ENCODE measurements at places on chromosomes 1 and 21.

DNA sequence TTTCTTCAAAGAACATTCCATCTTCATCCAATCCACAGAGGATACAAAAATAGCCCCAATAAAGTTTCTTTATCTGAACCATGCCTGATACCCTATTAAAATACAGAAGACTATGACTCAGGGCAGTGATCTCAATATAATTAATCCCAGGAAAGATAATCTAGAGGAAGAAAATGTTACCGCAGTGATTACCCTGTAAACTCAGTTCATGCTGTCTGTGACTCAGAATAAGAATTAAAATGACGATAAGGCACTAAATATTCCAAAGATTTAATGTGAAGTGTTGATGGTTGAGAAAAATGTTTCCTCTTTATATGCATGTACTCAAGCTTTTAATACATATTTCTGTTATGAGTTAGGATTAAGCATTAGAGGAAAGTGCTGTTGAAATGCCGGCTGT, 88.6 kb upstream of the LYPLAL1 start:
- peak; percentile 96 for DNase-seq

DNA sequence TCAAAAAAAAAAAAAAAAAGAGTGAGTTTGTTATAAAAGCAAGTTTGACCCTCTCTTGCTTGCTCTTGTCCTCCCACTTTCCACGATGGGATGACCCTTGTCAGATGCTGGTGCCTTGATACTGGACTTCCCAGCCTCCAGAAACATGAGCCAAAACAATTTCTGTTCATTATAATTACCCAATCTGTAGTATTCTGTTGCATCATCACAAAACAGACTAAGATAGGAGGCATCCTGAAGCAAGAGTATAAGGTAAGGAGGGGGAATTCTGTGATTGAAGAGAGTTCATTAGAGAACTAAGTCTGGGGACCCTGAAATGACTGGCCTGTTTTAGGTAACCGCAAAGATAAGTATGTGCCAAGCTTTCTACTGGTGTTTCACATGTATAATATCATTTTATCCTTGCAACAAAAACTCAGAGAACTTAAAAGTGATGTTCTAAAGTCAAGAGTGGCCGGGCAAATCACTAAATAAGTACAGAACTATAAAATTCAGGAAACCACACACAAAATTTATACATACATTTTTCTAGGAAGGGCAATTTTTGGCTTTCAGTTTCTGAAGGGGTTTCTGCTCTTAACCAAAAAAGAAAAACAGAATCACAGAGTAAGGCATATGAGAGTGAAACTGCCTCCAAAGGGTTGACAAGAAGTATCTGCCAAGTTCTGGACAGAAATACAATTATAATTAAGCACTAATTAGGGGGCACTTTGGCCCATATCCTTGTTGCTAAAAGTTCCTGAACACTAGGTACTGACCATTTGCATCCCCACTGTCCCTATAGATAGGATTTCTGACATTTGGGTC, 14.0 kb downstream of the DNALI1 start:
- no peak for DNase-seq

- DNase-seq: no peak
Measured at GRCh38 chr1:230423951-230424350, 2.2 kb downstream of the PGBD5 start.

DNA sequence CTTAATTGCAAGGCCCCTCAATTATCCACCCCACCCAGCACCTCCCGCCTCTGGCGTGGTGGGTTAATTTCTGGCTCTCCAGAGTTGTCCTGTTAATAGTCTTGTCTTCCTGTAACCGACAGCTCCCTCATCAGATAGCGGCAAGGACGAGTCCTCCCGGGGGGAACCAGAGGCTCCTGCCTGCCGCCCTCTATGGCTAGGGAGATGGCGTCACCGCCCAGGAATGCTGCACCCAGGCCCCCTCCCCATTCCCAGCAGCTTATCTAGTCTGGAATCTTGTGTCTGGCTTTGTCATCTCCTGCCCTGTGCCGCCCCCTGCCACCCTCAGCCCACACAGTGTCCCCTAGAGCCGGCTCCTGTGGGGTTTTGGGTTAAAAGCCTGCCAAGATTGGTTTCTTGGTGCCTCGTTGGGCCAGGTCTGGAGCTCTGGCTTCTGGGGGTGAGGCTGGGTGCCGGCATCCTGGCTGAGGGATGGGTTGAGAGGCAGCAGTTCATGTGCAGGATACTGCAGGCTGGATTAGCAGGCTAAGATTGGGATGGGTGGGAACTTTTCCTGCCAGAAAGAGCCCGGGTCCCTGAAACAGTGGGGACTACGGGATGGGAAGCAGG, 48.8 kb downstream of the EDN2 start:
- DNase-seq: peak; percentile 74

- DNase-seq: no peak
Measured at GRCh38 chr1:238608144-238608543, 717.4 kb upstream of the ZP4 start.

GRCh38 chr1:215001419-215002021, 81.0 kb upstream of the KCNK2 start:
- no peak for DNase-seq

- DNase-seq: no peak
Measured at GRCh38 chr1:40247655-40248054, at the start of gene TMCO2. TMCO2 (plus strand) TSS chr1:40247937; CDS start chr1:40247994, 57 bp downstream.

- no peak for DNase-seq
Measured at GRCh38 chr1:147625362-147625995, 44.8 kb downstream of the ACP6 start.

DNA sequence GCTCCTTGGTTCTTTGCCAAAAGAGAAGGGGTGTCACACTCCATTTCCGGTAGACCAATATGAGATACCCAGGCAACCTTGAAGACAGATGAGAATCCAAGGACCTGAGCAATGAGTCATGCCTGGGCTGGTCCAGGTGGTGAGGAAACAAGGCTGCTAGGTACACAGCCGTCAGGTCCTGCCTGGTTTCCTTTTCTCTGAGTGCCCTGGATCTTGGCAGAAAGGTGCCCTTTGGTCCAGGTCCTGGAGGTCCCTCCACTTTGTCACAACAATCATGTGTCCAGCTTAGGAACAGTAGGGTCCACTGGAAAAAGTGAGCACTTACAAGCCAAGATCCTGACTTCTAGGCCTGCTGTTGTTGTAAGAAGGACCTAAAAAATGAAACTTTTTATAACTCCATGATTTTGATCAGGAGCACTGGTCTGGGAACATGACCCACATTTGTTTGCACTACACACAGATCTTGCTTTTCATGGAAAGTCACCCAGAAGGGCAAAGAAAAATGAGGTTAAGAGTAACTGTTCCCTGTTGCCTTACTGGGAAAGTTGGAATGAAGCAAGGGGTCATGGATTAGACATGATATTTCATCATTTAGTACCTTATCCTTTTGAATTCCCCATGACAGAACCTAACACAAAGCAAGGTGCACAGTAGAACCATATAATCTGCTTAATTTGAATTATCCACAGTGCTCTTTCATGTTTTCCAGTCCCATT, 94.7 kb downstream of the PAPPA2 start:
- no peak for DNase-seq

DNA sequence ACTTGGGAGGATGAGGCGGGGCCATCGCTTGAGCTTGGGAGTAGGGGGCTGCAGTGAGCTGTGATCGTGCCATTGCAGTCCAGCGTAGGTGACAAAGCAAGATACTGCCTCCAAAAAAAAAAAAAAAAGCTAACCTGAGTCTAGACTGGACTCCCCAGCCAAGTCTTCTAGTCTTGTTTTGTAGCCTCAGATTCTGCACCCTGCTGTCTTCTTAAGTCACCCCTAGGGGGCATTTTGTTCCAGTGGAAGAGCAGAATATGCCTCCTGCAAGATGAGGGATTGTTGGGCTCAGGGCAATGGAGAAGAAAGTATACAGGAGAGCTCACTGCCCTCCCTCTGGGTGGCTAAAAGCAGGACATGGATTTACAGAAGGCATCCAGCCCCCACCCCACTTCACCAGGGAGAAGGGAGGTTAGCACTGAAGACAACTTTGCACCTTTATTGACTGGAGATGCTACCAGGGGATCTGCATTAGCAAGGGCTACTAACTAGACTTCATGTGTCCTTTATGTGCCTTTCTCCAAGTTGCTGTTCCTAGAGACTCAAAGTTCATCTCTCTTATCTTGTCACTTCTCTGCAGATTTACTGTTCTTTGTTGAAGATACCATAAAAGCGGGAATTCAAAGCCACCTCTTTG, 15.3 kb upstream of the RNF187 start:
- DNase-seq: no peak

GRCh38 chr1:214493126-214493796, 58.1 kb downstream of the PTPN14 start:
- no peak for DNase-seq

DNA sequence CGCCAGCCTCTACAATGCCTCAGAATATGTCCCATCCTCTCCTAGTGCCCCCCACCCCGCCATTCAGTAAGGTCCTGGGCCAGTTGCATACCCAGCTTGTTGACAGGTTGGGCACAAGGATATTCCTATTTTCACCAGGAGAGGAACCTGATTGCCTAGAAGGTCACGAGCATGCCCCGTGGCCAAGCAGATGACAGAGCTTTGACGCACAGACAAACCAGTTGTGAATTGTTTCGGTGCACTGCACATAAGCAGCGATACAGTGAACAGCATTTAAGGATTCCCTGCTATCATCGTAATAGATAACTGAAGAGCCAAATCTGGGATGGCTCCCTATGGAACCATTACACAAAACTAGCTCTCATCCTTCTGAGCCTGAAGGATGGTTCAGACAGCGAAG, 3.4 kb downstream of the LELP1 start:
- DNase-seq: no peak

DNA sequence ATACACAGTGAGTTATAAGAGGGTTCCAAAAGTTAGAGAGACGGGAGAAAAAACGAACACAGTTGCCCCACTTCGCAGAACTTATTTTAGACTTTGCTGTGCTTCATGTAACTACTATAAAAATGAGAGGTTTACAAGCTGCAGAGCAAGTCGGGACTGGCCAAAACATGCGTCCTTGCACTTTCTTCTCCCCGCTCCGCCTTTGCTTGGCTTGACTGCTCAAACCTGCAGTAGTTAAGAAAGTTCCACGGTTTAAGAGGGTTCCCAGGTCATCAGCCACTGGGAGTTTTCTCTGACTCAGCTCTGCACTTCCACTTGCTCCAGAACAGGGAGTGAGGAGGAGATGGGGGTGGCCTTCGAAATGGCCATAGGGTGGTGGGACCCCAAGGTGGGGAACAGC, 36.2 kb downstream of the CLIC6 start:
- peak; percentile 61 for DNase-seq

- DNase-seq: no peak
Measured at GRCh38 chr21:43364261-43364510, 62.7 kb downstream of the SIK1 start.

DNA sequence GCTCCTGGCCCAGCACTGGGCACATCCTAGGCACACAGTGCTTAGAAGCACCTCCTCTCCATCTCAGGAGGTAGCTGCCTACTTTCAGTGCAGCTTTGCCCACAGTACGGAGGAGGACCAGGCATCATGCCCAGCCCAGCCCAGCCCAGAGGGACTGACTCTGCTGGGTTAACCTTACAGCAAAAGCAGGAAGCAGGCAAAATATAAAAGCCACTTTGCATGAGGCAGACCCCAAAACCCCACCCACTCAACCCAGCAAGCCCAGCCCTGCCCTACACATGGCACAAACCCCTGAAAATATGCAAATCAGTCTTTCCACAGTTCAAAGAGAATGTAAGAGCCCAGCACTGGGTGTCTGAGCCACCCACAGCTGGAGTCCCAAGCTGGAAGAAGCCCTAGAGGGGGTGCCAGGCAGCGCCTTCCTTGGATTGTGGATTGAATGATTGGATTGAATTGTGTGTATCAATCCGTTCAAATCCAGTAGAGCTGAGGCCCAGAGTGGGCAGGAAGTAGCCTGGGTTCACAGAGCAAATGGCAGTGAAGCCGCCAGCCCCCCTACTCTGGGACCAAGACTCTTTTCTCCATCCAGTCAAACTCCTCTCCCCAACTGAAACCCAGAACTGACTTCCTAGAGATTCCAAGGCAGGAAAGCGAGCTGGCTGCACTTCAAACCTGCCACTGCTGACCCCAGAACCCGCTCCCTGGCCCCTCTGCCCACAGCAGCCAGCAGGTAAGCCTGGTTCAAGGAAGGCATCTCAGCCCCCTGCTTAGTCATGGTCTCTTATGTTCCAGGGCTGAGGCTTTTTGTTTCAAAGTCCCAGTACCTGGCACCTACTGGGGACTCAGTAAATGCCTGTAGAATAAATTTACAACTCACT, 117.7 kb downstream of the LACTBL1 start:
- no peak for DNase-seq

- DNase-seq: no peak
Measured at GRCh38 chr1:40636777-40637176, 28.7 kb downstream of the RIMS3 start.

GRCh38 chr1:227883073-227883520, 64.6 kb downstream of the WNT9A start:
- no peak for DNase-seq

DNA sequence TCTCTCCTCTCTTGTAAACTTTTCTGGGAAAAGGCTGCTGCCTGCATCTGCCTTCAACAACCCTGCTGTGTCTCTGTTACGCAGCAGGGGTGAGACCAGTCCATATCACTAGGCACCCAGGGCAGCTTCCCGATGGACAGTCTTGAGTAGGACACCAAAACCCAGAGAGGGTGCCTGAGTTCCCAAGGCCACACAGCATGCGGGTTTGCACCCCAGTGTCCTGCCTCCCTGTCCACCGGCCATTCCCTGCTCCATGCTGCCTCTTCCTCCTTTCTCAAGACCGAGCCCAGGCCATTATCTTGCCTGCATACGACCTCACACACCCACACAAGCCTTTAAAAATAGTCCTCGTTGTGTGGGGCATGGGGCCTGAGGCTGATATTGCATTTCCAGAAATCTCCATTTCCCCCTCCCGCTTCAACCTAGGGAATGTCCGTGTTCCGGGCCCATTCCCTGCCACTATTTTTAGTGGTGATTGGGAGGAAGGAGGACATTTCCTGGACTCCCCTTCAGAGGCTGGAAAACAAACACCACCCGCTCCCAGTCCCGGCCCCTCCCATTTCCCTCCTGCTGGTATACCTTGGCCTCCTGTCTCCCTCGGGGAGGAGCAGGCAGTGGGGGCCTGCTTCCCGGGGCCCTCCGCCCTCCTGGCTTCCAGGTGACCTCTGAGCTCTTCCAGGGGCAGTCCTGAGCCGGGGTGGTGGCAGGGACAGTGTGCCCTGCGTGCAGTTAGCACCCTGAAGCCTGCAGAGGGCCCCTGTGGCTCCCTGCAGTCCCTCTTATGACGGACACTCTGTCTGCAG, 132.4 kb upstream of the TMEM51 start:
- DNase-seq: no peak

- DNase-seq: peak; percentile 88
Measured at GRCh38 chr1:156126630-156127534, 12.4 kb downstream of the LMNA start.

DNA sequence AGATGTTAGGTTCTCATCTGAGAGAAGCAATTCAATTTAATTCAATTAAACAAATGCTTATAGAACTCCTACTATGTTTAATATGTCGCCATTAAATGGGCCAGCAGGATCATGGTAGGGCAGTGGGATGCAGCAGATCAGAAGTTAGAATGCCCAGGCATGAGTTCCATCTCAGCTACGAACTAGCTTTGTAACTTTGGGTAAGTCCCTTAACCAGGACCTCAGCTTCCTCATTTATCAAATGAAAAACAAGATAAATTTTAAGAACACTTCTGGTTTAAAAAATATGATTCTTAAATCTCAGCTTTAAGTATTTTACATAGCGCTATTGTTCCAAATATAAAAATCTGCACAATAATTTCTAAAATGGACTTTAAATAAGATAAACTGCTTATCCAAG, 67.5 kb upstream of the GFI1 start:
- DNase-seq: no peak

GRCh38 chr1:63618011-63618410, 24.8 kb downstream of the PGM1 start:
- DNase-seq: no peak

GRCh38 chr1:198529414-198529813, 11.1 kb downstream of the ATP6V1G3 start:
- peak; percentile 77 for DNase-seq

Data from umbilical cord (tissue), 2 donors.